Neuronal stem cell (in vitro differentiated cells): ENCODE measurements at places on chromosomes 12 and 14.

DNA sequence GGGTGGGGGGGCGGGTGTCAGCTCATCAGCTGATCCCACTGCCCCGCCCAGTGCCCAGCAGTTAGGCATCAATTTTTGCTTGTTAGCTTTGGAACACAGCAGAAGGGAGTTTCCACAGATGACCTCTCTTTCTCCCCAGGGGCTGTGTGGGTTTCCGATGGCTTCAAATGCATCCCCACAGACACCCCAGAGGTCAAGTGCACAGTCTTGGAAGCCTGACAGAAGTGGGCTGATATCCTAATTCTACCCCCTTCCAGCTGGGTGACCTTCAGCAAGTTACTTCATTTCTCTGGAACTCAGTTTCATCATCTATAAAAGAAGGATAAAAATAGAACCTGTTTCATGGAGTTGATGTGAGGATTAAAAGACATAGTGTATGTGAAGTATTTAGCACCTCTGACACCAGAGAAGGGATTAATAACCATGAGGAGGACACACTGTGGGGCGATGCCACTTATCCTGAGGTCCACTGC lies 22.0 kb downstream of the TTC9 start:
- DNase-seq, result no peak

DNA sequence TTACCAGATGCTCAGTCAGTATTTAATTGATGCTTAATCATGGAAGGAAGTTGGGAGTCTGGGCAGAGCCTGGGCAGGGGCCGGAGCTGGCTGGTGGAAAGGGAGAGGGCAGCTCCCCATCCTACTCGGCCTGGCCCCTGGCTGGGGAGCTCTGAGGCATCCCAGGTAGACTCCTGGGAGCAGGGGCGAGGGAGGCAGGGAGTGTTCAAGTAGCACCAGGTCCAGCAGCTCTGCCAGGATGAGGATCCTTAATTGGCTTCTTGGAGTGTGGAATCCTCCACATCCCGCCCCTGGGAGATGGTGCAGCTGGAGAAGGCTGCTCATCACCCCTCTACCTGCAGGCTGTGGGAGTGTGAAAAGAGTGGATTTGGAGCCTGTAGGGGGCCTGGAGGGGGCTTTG lies 30.9 kb downstream of the SYNDIG1L start:
- no peak for DNase-seq

DNA sequence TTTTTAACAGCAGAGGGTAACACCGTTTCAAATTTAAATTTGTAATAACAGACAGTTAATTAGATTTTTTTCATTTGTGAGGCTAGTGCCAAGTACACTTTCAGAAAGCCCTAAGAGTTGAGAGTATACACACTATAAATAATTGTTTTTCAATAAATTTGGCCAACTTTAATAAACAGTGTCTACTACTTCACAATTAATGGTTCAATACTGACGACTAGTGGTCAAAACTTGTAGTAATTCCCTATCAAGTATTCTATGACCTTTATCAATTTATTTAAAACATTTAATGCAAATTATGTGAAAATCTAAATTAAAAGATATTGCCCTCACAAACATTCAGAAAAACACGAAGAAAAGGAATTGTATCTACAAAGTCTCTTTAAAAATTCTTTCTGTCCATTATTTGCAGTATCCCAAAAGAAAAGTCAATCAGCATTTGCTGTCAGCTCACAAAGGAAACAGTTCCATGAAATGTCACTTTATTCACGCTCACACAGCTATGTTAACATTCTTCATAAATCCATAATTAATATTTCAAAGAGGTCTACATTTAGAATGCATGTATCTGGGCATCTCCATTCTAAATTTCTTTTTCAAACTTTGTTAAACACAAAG lies 91.2 kb downstream of the CEP128 start:
- DNase-seq, result peak; percentile 17

- no peak for DNase-seq
Observed at GRCh38 chr14:92985521-92985920, 62.6 kb downstream of the CHGA start.

DNA sequence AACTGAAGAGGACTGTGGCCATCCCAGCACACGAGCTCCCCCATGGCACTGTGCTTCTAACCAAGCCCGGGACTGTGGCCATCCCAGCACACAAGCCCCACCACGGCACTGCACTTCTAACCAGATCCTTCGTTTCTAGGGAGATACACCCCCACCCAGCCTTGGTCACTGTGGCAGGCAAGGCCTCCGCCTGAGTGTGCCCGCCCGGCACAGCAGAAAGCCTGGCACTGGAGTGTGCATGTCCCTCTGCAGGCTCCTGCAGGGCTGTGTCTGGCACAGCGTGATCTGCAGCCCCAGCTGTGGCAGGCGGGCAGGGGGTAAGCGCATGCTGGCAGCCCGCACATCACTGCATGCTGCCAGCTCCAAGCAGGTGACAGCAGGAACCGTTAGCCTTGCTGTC lies 49.8 kb downstream of the CCDC85C start:
- DNase-seq, result no peak

- no peak for DNase-seq
Observed at GRCh38 chr12:63305901-63306875, 155.2 kb upstream of the AVPR1A start.

GRCh38 chr12:124835656-124836410 lies 27.8 kb downstream of the SCARB1 start:
- DNase-seq, result no peak

- no peak for DNase-seq
Observed at GRCh38 chr12:60162988-60163720, 567.3 kb downstream of the SLC16A7 start.

DNA sequence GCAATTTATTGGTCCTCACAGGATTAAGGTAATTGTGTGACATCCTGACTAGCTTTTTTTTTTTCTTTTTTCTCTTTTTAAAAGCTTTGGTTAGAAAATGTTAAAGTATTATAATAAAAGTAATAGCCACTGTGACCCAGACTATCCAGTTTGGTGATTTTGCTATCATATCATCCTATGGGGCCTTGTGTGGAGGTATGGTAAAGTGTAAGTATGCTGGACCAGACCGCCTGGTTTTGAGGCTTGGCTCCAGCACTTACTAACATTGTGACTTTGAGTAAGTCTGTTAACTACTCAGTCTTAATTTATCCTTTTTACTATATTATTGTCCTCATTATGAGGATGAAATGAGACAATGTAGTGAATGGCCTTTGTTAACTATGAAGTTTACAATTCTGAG lies 15.5 kb downstream of the EID3 start:
- no peak for DNase-seq

DNA sequence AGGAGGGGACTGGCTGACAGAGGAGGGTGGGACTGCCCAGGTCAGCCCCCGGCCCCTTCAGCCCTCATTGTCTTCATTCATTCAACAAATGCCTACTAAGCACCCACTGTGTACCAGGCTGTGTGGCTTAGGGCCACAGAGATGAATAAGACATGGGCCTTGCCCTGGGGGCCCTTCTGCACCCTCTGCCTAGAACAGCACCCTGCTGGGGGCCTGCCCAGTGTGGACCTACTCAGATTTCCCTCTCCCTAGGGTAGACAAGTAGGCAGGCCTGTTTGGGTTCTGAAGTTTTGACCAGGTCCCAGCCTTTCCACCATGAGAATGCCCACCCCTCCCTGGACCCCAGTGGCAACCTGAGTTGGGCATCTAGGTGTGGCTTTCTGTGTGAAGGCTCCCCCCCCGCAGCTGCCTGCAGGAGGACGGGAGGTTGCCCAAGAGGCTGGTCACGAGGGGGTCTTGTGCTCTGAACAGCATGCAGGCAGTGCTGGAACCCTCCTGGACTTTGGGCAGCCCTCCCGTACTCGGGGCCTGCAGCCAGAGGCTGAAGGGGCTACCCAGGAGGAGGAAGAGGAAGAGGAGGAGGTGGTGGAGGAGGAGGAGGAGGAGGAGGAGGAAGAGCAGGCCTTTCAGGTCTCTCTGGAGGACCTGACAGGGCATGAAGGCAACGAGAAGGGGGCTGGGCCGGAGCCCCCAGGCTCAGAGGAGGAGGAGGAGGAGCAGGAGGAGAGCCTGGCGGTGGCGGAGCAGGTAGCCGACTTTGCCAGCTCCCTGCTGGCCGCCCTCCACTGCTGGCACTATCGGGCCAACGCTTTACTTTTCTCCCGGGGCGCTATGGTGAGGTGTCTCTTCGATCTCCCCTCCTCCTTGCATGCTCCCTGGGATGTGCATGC lies 33.4 kb downstream of the PLEKHG3 start:
- no peak for DNase-seq

DNA sequence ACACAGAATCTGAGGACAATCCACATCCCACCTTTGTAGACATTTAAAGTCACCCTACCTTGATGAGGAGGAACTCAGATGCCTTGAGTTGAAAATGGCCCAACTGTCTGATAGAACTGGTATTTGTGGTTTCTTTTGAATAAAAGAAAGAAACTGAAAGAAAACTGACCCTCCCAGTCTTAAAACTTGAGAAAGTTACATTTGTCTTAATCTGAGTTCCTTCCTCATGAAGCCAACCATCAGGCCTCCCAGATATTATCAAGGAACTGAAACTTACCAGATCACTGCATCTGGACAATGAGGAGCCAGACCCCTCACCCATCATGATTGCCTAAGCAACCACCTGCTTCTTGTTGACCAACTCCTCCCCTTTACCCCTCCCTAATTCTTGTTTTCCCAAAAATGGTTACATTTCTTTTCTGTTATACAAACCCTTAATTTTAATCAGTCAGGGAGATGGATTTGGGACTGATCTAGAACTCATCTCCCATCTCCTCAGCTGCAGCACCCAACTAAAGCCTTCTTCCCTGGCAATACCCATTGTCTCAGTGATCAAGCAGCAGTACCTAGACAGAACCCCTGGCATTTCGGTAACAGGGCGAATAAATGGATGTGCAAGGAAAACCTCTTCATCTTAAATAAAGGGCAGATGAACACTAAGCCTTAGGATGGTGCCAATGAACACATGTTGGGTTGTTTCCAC lies 72.0 kb upstream of the RESF1 start:
- DNase-seq, result no peak

DNA sequence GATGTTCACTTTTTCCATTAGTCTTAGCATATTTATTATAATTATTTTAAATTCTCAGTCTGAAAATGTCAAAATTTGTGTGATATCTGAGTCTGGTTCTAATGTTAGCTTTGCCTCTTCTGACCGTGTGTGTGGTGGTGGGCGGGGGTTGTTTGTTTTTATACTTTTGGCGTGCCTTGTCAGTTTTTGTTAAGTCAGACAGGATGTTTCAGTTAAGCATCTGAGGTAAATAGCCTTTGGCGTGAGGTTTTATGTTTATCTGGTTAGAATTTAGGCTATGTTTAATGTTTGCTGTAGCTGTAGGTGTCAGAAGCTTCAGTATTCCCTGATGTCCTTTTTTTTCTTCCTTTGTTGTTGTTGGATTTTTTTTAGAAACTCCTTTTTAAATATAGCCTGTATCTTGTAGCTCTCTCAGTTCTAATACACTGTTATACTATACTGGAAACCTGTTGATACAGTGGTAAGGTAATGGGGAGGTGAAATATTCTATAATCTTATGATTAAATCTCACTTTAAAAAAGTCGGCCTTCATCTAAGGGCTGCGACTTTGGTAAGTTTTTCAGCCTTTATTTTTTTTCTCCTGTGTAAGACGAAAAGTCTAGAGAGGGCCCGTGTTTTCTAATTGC lies 111.6 kb downstream of the SCAF11 start:
- no peak for DNase-seq

DNA sequence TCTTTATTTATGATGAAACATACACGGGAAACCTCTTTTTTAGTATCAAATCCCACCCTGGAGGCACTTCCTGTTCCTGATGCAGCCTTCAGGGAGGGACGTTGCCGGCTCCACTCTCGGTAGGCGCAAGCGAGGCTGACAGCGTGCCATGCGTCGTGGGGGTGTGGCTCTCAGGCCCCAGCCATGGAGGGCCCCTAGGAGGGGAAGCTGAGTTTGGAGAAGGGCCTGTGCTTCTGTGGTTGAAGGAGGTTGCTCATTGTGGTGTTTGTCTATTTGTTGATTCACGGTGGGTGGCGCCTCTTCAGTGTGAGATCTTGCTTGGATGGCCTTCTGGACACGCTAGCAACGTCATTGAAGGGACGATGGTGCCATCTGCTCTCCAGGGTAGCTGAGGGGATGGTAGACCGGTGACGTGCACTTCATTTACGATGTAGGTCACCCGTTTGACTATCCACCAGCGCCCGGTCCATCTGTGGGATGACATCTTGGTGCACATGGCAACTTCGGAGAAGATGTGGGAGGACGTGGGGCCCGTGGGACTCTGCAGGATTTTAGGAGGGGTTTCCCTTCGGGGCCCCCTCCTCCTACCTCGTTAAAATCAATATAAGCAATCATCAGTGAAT lies 126.3 kb upstream of the RTL1 start:
- no peak for DNase-seq

GRCh38 chr12:112906712-112907414 lies at the start of gene OAS1:
Gene OAS1 (plus strand): TSS chr12:112906962. CDS start chr12:112907040, 78 bp downstream.
- no peak for DNase-seq

- no peak for DNase-seq
Observed at GRCh38 chr14:63852271-63852816, 460 bp upstream of the SYNE2 start.

DNA sequence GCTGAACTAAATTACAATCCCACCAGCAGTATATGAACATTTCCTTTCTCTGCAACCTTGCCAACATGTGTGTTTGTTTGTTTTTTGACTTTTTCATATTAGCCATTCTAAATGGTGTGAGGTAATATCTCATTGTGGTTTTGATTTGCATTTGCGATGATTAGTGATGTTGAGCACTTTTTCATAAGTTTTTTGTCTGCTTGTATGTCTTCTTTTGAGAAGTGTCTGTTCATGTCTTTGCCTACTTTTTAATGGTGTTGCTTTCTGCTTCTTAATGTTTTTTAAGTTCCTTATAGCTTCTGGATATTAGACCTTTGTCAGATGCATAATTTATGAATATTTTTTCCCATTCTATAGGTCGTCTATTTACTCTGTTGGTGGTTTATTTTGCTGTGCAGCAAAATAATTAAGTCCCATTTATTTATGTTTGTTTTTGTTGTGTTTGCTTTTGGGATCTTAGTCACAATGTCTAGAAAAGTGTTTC lies 1262.9 kb downstream of the FSCB start:
- no peak for DNase-seq

DNA sequence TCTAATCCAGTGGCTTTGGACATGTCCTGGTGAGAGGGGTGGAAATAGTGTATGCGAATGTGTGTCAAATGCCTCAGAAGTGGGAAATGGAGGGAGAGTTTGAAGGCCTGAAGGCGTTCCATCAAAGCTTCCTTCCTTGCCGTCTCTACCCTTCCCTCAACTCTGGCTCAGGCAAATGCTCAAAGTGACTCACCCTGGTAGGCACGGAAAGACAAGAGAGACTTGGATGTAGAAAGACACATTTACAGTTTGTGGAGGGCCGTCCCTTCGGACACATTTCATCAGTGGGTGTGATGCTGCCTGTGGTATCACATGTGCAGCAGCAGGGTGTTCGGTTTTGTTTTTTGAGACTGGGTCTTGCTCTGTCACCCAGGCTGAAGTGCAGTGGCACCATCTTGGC lies 36.7 kb downstream of the CHST11 start:
- no peak for DNase-seq

DNA sequence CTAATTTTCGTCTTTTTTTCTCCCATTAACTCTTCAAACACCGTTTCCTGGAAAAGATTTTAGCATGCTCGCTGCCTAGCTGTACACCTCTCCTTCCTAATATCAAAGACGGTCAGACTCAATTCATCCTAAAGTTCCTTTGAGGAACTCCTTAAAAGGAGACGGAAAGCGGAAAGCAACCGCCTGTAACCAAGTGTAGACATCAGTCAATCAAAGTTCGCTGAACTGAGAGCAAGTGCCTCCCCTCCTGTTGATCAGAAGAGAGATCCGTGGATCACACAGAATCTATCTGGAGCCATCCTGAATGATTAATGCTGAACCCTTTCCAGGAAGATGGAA lies 412 bp upstream of the TEP1 start:
- DNase-seq, result no peak
